ENCODE measurements at places on chromosomes 12 and 14. TPM values are rescaled to one million over a fixed set of nuclear protein-coding genes. Genes with fewer than 3 reads are reported as not detected.

DNA sequence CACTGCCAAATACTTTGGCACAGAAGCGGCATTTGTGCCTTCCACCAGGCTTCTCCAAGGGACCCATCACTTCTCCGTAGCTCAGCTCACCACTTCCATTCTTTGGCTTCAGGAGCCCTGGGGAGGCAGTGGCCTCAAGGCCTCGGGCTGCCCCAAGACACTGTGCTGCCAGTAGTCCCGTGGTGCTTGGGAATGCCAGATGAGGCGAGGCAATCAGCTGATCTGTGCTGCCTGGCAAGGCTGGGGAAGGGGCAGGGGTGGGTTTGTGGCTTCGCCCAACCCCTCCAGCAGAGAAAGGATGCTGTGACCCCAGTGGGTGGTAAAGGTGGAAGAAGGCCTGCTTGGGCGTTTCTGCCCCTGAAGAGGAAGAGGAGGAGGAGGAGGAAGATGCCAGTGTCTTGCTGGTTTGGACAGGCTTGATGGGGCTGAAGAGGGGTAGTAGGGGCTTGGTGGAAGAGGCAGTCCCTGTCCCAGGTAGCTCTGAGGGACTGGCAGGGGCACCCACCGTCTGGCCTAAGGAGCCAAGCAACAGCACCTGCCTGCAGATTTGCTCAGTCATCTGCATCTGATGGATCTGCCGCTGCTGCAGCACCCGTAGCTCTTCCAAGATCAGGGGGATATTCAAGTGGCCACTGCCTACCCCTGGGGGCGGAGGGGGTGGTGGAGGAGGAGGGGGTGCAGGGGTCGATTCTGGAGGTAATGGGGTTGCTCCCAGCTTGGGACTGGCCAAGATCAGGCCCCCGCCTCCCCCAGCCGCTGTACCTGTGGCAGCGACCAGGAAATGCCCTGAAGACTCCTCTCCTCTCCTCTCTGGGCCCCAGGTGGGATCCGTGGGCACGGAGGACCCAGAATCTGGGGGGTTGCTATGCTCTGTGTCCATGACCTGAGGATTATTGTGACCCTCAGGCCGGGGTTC, 1.3 kb downstream of the SALL2 start:
- no peak for DNase-seq

GRCh38 chr12:131217024-131217586, 263.4 kb downstream of the ADGRD1 start:
- DNase-seq, result no peak

DNA sequence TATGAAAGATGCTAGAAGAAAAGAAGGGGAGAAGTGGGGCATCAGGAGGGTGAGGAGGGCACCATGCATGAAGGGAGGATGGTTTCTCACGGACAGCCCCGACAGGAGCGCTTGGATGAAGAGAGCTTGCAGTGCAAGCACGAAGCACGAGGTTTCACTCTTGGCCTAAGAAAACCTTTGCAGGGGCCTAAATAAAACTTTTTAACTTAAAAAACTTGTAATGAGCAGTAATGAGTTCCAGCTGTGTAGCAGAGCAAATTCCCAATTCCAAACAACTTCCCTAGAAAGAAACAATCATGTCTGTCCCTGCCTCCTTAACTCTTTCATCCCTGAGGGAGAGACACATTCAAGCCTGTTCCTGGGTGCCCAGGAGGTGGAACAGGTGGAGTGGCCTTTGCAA, 119.5 kb downstream of the PAH start:
- DNase-seq, result peak; percentile 11

- no peak for DNase-seq
These were observed 77.1 kb upstream of the BCAT1 start for GRCh38 chr12:25025951-25026490.

DNA sequence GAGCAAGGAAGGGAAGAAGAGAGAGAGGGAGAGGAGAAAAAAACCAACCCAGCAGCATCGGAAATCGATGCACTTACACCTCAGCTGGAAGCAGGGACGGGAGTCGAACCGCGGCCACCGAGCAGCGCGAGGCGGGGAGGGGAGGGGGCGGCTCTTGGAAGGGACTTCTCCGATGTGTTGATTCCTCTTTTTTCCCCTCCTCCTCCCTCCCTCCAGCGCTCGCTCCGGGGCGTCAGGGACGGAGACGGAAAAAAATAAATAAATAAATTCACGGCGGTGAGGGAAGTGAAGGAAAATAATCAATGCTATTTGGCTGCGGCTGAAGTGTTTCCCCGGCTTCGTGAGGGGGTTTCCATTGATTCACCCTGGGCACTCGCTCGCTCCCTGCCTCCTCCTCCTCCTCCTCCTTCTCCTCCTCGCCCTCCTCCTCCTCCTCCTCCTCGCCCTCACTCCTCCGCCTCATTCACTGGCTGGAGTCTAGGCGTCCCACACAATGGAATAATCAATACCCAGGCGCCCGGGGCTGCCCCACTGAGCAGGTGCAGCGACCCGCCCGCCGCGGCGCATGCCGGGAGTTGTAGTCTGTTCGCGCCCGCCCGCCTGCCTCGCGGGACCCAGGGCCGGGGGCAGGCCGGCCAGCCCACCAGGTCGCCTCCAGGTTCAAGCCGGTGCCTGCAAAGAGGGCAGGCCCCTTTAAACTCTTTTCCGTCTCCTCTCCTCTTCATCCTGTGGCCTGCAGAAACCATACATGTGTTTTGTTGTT, at the start of gene ZFHX2:
ZFHX2 (minus strand) TSS at position 500 of the 763 bp plus-strand sequence. CDS start 16,440 bp downstream, outside the sequence.
- no peak for DNase-seq

DNA sequence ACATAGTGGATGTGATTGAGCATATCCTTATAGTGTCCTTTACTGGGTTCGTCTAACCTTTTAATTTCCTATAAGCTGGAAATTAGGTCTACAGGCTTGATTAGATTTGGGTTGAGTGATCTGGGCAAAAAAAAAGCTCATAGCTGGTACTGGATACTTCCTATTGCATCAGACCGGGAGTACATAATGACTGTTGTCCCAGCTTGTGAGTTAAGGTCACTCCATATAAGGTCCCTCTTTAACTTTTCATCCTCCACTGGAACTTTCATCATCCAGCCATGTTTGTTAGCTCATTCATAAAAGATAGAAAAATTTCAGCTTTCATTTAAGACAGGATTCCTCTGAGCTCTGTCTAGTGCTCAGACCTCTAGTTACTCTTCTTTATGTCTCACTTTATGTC, 80.8 kb downstream of the C14orf132 start:
- no peak for DNase-seq

GRCh38 chr14:104624939-104625338, 20.4 kb upstream of the TMEM179 start:
- DNase-seq, result no peak

RNU4-1 gene
- not detected for polyA plus RNA-seq

OSGEP gene
- polyA plus RNA-seq, result 88.7 TPM
